Fibroblast of skin of abdomen (primary cell): ENCODE measurements at places on chromosomes 3 and 15.

DNA sequence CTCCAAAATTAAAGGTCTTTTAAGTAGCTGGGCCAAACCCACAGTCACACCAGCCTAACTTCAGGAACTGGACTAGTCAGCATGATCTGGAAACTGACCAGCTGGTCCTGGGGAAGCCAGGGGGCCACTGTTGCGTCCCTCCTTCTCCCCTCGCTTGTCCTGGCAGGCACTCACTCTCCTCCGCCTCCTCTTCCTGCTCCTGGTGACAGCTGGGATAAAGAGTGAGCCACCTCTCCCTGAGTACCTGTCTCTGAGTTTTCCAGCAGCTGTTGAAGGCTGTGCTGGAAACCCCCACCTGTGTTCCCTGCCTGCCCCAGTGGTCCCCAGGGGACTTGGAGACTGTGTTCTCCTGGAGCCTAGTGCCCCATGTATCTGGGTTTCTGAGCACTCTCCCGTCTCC lies 56.0 kb downstream of the FGD5 start:
- DNase-seq = no peak

- DNase-seq = no peak
Measured at GRCh38 chr15:69729167-69729748, 276.6 kb downstream of the RPLP1 start.

- peak; percentile 94 for DNase-seq
Measured at GRCh38 chr3:79167651-79168416, 600.0 kb downstream of the ROBO1 start.

- peak; percentile 41 for DNase-seq
Measured at GRCh38 chr15:60854858-60855564, 374.1 kb downstream of the RORA start.

DNA sequence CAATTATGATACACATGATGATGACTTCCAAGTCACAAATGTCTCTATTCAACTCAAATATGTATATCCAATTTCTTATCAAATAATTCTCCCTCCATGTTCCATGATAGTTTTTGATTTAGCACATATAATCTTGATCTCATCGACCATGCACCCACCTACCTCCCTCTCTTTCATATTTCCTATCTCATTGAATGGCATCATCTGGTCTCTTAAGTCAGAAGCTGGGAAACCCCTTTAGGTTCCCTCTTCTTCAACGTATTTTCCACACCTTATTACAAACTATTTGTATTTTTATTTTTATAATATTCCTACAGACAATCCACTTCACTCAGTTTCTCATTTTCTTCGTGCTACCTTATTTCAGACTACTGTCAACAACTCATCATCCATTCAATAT lies 56.9 kb upstream of the DPH6 start:
- no peak for DNase-seq

GRCh38 chr15:91234759-91235158 lies 134.7 kb downstream of the SV2B start:
- no peak for DNase-seq

GRCh38 chr3:121736112-121736511 lies 13.4 kb downstream of the GOLGB1 start:
- DNase-seq = no peak

DNA sequence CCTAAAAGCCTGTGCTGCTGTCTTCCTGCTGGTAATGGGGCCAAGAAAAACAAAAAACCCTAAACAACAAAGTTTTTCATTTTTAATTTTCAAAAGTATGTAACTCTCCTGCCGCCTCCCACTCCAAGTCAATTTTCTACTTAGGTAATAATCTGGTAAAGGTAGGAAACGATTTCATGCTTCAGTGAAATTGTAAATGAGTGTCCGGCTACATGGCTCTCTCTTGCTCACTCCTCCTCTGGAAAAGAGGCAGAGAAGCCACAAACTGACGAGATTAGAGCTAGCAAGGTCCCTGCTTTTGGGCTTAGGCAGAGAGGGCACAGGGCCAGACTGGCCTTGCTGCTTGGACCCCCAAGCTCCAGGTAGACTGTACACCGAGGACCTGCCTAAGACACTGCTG lies 23.5 kb downstream of the KLHL25 start:
- no peak for DNase-seq

- DNase-seq = peak; percentile 97
Measured at GRCh38 chr3:16476636-16477035, 36.9 kb downstream of the RFTN1 start.

DNA sequence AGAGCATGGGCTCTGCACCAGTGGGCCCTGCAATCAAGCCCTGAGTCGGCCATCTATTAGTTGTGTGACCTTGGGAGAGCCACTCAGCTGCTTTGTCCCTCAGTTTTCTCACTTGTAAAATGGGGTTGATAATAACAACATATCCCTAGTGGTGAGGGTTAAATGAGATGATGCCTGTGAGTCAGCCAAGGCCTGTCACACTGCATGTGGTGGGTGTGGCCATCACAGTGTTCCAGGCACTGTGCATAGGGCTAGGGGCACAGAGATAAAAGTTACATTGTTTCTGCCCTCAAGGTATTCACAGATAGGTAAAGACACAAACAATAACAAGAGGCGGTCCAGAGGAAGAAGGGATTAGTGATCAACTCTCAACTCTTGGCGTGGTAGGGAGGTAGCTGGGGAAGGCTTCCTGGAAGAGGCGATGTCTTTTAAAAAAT lies 19.5 kb downstream of the SMAD6 start:
- no peak for DNase-seq

- DNase-seq = no peak
Measured at GRCh38 chr3:123952844-123953520, 8.0 kb downstream of the CCDC14 start.

DNA sequence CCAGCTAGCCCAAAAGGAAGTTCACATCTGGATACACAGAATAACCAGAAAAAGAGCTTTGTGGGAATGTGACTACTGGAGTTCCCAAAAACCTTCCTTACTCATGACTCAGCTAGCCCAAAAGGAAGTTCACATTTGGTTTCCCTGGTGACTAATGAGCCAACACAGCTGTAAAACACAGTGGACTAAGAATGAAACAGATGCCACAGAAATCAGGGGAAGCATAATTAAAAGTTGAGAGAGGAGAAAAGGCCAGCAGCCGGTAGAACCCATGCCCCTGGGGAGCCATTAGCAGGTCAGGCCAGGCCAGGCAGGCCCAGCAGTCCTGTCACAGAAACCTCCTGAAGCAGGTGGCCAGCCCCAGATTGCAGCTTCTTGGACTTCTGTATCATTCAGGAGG lies 130.3 kb downstream of the GHSR start:
- peak; percentile 92 for DNase-seq

DNA sequence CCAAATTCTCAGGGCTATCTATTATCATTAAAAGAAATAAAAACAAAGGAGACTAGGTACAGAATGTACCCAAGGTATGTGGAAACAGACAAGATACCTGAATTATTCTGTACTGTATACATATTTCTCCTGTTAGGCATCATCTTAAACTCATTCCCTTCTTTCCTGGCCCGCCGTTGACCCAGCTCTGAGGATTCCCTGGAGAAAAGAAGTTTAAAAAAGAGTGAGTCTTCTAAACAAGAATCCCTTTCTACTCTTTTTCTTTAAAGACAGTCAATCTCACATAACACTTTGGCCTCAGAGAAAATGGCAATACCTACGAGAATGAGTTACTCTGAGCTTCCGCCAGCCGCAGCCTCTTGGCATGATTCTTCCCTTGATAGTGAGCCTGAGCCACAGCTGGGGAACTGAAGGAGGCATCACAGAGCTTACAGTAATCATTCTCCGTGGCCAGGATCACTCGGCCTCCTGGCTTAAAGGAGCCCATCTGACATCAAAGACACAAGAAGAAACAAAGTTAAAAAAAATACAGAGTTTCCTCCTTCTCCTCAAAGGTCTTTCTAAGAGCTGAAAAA lies 44.2 kb downstream of the ZMAT3 start:
- peak; percentile 51 for DNase-seq

DNA sequence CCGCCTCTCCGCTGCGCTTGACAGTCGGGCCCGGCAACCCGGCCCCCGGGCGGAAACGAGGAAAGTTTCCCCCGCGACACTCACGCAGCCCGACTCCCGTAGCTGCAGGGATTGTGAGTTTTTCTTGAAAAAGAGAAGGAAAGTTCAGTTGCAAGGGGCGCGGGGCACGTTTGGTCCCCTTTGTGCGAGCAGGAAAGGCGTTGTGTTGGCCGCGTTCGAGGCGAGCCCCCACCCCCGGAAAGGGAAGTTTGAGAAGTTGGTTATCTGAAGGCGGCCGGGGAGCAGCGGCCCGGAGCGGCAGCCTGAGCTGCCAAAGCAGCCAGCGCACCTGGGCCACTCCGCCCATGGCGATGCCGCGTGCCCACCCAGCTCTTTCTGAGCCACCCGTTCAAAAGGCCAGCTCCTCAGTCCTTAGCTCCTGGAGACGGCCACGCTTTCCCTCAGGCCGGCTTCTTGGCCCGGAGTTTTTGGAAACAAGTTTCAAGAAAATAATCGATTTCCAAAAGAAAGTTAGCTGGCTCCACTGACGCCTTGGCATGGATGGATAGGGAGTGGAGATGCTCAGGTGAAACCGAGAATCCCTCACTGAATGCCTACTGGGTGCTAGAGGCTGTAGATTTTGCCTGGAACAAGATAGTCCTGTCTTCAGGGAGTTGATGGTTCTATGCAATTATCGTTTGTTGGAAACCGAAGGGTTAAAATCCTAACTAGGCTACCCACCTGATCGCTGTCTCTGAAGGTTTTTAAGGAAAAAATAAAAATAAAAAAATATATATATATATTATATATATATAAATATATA lies 832 bp downstream of the TGFBR2 start:
- peak; percentile 49 for DNase-seq

DNA sequence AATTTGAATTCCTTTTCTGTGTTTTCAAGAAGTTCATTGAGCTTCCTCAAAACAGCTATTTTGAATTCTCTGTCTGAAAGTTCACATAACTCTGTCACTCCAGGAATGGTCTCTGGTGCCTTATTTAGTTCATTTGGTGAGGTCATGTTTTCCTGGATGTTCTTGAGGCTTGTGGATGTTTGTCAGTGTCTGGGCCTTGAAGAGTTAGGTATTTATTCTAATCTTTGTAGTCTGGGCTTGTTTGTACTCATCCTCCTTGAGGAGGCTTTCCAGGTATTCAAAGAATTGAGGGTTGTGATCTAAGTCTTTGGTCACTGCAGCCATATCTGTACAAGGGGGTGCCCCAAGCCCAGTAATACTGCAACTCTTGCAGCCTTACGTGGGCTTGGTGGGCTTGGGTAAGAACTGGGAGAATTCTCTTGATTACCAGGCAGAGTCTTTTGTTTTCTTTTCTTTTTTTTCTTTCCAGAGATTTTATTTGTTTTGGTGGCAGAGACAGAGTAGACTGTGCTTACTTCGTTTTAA lies 19.3 kb upstream of the CCNDBP1 start:
- DNase-seq = no peak

DNA sequence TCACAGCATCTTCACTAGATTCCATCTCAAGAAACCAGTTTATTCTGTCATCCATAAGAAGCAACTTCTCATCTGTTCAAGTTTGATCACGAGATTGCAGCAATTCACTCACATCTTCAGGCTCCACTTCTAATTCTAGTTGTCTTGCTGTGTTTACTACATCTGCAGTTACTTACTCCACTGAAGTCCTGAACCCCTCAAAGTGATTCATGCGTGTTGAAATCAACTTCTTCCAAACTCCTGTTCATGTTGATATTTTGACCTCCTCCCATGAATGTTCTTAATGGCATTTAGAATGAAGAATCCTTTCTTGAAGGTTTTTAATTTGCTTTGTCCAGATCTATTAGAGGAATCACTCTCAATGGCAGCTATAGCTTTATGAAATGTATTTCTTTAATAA lies 287.6 kb upstream of the TBL1XR1 start:
- DNase-seq = no peak

- DNase-seq = no peak
Measured at GRCh38 chr3:43699864-43700263, 9.1 kb downstream of the ABHD5 start.

GRCh38 chr3:480070-480469 lies 283.5 kb downstream of the CHL1 start:
- DNase-seq = no peak

- peak; percentile 67 for DNase-seq
Measured at GRCh38 chr3:63613561-63613960, 38.9 kb upstream of the SNTN start.

DNA sequence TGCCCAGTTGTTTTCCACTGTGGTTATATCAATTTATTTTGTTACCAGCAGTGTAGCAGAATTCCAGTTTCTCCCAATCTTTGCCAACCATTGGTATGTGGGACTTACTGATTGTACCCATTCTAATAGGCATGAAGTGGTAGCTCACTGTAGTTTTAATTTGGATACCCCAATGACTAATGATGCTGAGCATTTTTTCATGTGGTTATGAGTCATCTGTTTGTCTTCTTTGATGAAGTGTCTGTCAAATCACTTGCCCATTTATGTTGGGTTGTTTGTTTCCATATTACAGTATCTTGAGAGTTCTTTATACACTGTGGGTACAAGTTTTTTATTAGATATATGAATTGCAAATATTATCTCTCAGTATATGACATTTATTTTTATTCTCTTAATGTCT lies 644.3 kb downstream of the NR2F2 start:
- DNase-seq = no peak

- no peak for DNase-seq
Measured at GRCh38 chr3:177721864-177722785, 524.8 kb upstream of the TBL1XR1 start.

- no peak for DNase-seq
Measured at GRCh38 chr3:96201463-96201862, 612.9 kb upstream of the EPHA6 start.

DNA sequence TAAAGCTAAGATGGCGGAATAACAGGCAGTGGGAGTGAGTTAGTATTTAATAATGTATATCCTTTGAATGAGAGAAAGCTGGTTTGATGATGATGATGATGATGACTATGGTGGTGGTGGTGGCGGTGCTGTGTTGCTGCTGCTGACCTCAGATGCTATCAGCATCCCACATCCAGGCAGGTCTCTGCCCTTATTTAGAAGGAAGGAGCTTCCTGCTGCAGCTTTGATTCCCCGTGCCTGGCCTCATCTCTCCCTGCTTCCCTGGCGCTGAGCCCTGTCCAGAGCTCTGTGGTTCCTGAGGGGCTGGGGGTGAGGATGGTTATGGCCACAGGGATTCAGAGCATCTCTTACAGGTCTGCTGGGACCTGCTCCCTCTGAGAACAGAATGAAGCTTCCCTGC lies 73.1 kb downstream of the RAB11A start:
- peak; percentile 40 for DNase-seq

GRCh38 chr3:195886181-195887141 lies 21.9 kb downstream of the TNK2 start:
- DNase-seq = peak; percentile 90

GRCh38 chr3:22315925-22316324 lies 564.9 kb upstream of the ZNF385D start:
- no peak for DNase-seq

- no peak for DNase-seq
Measured at GRCh38 chr15:64282701-64283100, 73.3 kb downstream of the CSNK1G1 start.

- no peak for DNase-seq
Measured at GRCh38 chr3:20023623-20024405, 11.8 kb upstream of the PP2D1 start.
